NCI-H2227 treated with DMSO at 0.1 percent for 48 hours (cell line): ENCODE measurements at places on chromosomes 7 and 10.

DNA sequence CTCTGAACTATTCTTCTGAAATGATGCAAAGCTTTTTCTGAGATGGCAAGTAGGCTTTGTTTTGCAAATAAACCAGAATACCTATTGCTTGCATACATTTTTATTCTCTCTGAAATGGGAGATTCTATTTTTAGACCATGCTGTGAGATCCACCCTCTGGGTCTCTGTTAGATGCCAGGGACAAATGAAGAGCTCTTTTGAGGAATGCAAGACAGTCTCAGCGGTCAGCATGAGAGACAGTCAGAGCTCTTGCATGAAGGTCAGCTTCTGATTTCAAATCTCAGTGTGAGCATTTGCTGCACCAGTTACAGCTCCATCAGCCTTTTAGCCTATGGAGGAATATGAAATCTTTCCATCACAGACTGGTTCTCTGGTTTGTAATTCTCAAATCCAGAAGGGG is 429.9 kb upstream of the KLF6 start:
- no peak for DNase-seq

GRCh38 chr10:72186258-72186981 is 29.4 kb upstream of the ANAPC16 start:
- peak; percentile 21 for DNase-seq

DNA sequence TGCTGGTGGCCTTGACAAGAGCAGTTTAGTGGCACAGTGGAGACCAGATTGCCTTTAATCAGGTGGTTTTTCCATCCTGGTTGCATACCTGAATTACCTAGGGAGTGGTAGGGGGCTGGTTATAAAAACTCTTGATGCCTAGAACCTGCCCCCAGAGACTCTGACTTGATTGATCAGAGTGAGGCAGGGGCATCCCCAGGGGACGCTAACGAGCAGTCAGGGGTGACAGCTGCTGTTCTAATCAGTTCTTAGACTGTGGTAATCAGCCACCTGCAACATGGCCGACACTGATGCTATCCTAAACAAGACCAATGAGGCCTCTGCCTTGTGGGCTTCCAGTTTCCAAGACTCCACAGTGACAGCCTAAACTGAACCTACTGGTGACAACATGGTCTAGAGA is 2.0 kb upstream of the OPALIN start:
- DNase-seq, result no peak

DNA sequence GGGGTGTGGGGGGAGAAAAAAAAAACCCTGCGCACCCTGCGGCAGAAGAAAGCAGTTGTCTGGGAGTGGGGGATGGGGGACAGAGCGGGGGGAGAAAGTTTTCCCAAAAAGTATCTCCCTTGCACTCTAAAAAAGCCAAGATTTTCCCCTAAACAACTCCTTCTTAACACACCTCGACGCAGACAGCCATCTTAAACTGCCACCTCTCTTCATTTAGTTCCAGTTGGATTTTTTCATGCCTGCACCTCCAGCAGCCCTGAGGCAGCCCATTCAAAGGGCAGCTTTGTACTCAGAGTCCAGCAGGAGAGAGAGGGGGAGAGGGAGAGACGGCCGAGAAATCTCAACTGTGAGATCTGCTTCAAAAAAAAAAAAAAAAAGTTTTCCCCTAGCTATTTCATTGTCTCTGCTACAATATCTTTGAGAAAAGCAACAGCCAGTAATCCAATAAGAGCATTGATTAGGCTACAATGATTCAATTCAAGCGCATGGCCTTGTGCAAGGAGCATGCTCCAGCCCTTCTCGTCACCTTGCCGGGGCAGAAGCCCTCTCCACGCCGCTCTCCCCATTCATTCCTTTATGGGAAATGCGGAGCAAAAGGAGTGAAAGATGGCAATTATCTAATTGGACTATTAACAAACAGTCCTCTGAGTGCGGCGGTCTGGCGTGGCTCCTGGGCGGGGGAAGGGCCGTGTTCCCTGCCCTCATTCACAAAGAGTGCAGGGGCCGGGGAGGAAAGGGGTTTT is 939 bp upstream of the VAX1 start:
- peak; percentile 84 for DNase-seq

GRCh38 chr7:47150497-47151260 is 431.2 kb downstream of the TNS3 start:
- DNase-seq, result no peak

GRCh38 chr10:123642697-123643096 is 23.5 kb upstream of the GPR26 start:
- DNase-seq, result no peak

- DNase-seq, result no peak
Measured at GRCh38 chr10:4485636-4486035, 340.4 kb upstream of the AKR1E2 start.

DNA sequence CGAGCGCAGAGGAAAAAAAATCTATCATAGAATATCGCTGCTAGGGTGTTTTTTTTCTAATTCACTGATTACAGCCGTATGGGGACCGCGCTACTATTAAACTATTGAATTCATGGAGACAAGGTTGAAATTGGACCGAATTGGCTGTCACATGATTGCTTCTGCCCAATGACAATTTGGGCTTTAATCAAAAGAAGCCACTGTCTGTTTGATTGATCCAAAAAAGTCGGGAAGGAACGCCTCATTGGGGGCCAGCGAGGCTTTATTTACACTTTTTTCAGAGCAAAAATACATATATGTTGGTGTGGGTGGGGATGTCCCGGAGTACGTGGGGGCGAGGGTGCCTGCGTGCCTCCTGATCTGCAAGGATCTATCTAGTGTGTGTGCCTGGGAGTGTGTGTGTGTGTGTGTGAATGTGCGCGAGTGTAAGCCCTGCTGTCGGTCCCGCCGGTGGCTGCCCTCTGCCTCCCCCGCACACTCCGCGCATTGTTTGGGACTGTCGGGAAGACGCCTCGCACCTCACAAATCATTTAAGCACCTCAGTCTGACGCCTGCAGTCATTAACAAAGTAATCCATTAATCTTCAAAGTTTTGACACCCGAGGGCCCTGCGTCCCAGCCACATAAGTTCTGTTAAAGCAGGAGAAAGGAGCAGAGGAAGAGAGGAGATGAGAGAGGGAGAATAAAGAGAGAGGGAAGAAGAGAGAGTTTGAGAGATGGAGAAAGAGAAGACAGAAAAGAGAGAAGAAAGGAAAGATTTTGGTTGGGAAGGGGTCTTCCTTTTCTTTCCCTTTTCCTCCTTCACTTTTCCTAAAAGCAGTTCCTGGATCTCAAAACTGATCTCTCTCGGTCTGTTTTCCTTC is at the start of gene HOXA2:
TSS of gene HOXA2 (minus strand) at position 103 of the 862 bp plus-strand sequence. CDS start 183 bp downstream, outside the sequence.
- DNase-seq, result no peak

DNA sequence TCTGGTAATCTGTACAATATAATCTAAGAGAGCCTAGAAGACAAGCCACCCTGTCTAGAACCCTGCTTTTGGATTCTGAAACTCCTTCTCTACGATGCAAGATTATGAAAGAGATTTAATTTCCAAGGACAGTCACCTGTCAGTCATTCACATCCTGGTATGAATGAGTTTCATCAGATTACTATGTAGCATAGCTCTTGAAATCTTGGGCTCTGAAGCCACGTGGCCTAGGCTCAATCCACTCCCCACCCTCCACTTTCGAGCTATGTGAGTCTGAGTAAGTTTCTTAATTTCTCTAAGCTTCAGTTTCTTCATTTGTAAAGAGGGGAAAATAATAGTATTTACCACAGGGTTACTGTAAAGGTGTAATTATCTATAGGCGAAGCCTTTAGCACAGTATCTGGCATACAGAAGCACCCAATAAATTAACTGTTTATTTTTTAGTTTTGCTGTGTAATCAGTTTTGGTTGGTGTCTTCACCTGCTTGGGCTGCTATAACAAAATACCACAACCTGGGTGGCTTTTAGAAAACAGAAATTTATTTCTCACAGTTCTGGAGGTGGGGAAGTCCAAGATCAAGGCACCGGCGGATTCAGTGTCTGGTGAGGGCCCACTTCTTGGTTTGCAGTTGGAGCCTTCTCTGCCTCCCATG is 71.3 kb downstream of the MYOF start:
- no peak for DNase-seq

DNA sequence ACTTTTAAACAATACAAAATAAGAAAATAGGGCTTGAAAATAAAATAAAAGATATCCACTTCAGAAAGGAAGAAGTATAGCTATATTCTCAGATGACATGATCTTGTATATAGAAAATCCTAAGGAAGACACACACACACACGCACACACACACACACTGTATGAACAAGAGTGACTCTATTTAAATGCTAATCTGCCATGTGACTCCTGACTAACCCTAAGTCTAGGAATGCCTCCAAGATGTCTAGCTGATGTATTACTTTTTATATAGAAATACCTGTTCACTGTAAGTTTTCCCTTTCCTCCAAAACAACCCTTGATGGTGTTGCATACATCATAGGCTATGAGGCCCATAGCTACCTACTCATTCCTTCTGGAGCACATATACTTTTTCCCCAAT is 173.1 kb upstream of the LRRTM3 start:
- no peak for DNase-seq

DNA sequence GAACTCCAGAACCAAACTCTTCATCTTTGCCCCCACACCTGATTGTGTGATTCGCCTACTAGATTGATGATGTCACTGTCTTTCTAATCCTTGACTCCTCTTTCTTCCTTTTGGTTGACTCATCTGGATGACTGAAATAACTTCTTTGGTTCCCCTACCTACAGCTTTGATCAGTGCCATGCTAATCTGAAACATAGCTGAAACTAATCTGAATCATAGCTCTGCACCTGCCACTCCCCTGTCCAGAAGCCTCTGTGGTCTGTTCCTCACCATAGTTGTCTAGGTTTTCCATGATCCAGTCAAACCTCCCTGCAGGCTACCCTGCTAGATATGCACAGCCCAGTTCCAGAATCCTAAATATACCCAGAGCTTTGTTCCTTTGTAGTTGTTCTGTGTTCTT is 51.9 kb downstream of the ZNF365 start:
- DNase-seq, result no peak

DNA sequence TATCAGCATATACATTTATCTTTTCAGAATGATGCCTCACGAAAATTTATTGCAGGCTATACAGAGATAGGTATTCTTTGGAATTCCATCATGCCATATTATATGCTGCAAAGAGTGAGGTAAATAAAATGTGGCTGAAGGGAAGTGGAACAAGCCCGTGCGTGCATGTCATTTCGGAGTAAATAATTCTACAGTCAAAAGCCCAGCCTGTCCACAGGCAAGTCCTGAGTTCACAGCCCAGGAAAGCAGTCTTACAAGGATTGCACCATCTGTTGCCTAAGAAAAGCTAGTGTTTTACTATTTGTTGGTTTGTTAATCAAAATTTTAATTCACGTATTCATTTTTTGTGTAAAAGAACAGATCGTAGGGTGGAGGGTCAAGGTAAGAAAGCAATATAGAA is 292.4 kb upstream of the AKR1E2 start:
- DNase-seq, result no peak

DNA sequence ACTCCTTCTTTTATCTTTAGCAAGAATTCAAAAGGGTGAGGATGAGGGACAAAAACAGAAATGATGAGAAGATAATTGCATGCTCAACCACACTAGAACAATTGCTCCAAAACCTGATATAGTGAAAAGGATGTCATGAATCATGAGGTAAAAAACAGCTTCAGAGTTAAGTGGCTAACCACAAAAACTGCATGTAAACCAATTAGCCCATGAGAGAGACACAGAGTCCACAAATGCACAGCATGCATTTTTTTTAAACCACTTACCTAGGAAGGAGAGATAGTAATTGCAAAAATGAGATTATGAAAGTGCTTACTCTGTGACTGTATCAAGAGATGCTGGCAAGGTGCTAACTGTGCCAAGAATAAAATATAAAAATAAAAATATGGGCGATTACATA is 132.9 kb downstream of the MBL2 start:
- DNase-seq, result peak; percentile 46

GRCh38 chr7:7819442-7820247 is 101.2 kb upstream of the RPA3 start:
- DNase-seq, result no peak

GRCh38 chr10:87590705-87591588 is 68.7 kb upstream of the PAPSS2 start:
- no peak for DNase-seq
